Caudate nucleus (tissue), 63 donors: ENCODE measurements at places on chromosomes 13 and 19.

- no peak for DNase-seq
These were observed 60.1 kb downstream of the HSPH1 start for GRCh38 chr13:31101472-31102170.

- DNase-seq, result no peak
These were observed 15.9 kb downstream of the CBY2 start for GRCh38 chr13:45718063-45718462.

DNA sequence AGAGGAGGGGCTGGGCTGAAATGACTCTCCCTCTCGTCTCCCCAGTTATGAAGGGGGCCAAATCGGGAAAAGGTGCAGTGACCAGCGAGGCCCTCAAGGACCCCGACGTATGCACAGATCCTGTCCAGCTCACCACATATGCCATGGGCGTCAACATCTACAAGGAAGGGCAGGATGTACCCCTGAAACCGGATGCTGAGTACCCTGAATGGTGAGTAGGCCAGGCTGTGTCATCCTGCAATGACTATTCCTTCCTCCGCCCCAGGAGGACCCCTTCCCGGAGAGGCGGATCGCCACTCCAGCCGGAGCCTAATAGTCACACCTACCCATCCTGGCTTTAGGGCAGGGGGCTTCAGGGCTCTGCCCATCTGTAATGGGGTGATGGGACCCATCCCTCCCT lies 2.6 kb downstream of the MRPL54 start:
- no peak for DNase-seq

GRCh38 chr13:51644654-51645053 lies 60.4 kb downstream of the WDFY2 start:
- DNase-seq, result no peak

DNA sequence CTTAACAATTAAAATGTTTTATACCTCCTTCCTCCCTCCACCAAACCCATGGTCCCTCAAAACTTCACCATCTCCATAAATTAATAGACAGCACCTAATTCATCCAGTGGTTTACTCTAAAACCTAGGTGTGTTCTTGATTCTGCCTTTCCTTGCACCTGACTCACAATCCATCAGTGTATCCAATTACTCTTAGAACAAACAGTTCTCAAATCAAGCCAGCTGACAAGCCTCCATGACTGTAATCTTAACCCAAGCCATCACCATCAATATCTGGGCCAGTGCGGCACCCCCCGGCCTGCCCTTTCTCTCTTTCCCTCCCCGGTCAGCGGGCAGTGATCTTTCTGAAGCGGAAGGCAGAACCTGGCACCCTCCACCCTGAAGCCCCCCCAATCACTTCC lies 75.6 kb downstream of the TNFRSF19 start:
- DNase-seq, result no peak

DNA sequence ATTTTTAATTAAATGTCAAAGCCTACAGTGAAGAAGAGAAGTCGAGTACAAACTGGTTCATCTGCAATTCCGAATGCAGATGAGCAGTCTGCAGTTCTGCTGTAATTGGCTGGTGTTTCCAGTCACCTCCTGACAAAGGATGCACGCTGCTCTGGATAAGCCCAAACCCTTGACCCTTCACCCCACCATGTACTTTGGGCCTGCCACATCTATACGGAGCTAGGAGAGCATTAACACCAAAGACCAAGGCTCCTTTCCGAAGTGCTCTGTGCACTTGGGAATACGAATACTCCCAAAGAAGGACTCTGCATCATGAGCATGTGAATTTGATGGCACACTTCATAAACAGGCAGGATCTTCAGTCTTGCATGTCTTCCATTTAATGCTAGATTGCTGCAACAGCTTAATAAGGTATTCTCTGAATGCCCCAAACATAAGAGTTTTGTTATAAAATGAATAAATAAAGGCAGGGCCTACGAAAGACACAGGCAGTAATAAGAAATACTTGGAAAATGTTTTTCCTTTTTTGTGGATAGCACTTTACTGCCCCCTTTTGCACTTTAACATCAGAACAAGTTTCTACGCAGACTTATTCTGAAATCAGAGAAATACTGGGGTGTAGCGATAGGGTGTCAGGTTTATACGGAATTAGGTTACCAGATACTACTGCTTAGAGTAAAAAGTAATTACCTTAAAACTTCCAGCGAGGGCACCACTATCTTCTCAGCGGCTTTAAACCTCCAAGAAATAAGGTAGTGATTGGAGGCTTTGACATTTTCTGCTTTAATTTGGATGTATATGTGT lies 15.0 kb downstream of the EFNB2 start:
- DNase-seq, result no peak

DNA sequence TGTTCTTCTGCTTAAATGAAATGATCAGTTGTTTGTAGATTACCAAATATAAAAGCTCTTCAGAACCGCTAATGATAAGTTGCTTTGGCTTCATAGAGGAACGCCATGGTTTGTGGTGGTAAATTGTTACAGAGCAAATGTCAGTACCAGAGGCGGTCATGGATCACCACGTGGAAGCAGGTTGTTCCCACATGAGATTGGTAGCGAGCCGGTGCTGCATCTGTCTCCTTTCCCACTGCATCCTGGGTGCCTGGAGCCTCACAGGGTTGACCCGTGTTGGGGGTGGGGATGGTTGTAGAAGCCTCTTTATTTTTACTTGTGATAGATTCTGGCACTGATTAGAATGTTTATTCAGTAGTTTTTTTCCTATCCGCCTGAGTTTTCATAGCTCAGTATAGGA lies 14.7 kb downstream of the GARRE1 start:
- DNase-seq, result no peak
